ENCODE measurements at places on chromosomes 2 and 18.

DNA sequence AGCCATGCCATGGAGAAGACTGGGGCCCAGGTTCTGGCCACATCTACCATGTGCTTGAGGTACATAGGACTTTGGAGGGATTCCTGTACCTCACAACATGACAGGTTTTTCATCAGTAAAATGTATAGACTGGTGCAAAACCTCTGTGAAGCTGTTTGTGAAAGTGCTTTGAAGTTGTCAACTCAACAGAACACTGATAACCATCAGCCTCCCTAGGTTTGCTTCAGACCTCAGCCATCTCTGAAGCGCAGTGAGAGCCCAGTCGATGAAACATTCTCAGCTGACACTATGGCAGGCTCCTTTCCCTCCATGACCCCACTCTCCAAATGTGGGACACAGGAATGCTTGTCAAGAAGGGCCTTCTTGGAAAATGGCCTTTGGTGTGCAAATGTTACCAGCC, 38.6 kb downstream of the STK25 start:
- no peak for DNase-seq

DNA sequence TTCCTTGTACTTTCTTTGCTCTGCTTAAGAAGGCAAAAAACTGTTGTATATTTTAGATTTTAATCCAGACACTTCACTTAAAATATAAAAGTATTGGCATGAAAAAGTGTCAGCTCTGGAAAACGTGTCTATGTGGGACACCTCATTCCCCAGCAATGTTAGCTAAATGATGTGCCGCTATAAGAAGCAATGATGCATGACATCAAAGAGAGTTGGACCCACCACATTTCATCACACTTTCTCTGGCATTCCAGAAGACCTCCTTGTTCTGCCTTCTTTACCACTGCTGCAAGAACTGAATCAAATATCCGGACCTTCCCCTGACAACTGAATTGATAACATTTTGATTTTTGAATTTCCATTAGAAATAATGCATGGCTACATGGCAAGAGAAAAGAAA, 242.4 kb upstream of the TANK start:
- DNase-seq = no peak

- DNase-seq = no peak
Observed at GRCh38 chr2:26399771-26400376, 1.8 kb upstream of the DRC1 start.

DNA sequence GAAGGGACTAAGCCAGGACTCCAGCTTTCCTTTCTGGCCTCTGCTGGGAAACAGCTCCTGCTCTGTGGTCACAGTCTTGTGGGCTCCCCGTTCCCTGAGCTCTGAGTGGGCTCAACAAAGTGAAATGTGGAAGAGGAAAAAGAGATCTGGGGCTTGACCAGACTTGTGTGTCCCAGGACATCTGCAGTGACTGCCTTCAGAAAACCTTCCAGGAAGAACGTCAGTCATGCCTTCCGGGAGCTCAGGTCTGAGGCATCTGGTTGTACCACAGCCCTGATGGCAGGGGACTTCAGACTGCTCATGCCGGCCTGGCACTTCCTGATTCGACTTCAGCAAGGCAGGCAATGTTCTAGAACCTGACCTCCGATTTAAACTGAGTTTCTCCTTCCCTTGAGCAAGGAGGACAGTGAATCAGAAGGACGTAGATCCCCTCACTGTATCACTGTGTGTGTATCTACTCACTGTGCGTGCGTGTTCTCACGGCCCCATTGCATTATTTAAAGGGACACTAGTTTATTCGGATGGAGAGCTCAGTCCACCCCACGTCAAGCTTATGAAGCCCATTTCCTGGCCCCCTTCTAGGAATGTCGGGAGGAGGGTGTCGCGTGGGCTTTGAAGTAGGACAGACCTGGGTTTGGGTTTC, 548 bp upstream of the FBLN7 start:
- DNase-seq = no peak

- no peak for DNase-seq
Observed at GRCh38 chr2:68214381-68214780, 38.0 kb downstream of the PPP3R1 start.

All from LoVo (cell line).